AML-193 (cell line): ENCODE measurements at places on chromosomes 1 and 21.

GRCh38 chr1:146013559-146013922 lies 8.0 kb downstream of the HJV start:
- no peak for DNase-seq

GRCh38 chr1:197415221-197415620 lies 147.2 kb downstream of the CRB1 start:
- no peak for DNase-seq

- no peak for DNase-seq
Measured at GRCh38 chr1:219058891-219059820, 114.5 kb upstream of the LYPLAL1 start.

DNA sequence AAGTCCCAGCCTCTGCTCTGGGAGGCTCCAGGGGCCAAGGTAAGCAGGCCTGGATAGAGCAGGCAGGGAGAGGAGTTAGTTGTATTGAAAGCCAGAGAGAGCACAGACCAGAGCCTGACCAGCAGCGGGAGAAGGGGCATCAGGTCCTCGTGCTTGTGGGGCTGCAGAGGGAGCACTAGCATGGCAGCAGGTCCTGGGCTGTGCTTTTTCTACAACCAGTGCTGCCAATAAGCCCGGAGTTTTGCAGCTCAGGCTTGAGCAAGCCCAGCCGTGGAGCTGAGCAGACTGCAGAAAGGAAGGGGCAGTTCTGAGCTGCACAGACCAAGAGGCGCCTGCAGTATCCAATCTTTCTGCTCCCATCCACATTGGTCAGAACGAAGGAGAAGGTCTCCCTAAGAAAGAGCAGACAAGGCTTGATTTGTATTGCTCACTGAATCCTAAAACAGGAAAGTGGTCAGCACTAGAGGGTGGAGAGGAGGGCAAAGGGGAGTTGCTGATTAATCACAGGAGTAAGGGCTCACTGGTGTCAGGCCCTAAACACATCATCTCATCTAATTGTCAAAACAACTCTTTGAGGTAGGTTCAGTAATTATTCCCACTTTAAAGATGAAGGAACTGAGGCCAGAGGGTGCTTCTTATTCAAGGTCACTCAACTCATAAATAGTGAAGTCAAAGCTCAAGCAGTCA lies 2.7 kb downstream of the DENND2D start:
- peak; percentile 27 for DNase-seq

DNA sequence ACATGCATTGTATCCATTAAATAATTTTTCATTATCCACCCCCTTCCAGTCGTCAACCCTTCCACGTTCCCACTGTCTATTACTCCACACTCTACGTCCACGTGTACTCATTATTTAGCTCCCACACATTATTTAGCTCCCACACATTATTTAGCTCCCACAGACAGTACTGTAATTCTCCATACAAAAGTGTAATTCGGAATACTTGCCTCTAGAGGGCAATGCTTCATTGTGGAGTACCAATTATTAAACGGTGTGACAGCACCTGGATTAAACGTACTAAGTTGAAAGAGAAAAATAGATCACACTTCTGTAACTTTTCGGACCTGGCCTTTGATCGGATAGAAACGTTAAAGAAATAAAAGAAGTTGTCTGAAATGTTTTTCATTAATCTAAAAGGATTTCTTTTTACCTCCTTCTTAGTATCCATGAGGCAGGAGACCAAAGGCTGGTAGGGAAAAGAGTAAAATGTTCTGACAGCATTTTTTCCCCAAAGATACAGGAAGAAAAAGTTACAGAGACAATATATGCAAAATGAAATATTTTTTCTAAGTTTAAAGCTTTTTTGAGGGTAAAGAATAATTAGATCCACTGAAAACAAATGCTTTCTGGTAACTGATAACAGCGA lies 99.2 kb downstream of the LHX8 start:
- DNase-seq: peak; percentile 19

GRCh38 chr1:66168948-66169671 lies 364.8 kb upstream of the SGIP1 start:
- no peak for DNase-seq

DNA sequence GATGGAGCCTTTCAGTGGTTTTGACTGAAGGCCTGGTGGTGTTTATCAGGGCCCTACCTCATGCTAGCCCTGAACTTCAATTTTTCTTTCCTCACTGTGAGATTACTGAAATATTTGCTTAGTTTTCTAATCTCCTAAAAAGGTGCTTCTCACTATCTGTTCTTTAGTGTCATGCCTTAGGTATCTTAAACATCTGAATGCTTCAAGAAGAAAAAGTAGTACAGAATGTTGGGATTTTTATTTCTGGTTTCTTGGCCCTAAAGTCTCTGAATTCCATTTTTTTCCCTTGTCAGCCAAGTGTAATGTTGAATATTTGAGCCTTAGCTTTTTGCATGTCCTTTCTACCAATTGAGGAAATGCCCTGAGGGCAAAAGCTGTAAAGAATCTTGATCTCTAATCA lies 47.9 kb upstream of the PRKACB start:
- DNase-seq: no peak

- peak; percentile 99 for DNase-seq
Measured at GRCh38 chr1:27111626-27112573, 43.0 kb downstream of the SLC9A1 start.

GRCh38 chr1:87684713-87685205 lies 356.1 kb downstream of the LMO4 start:
- DNase-seq: no peak

DNA sequence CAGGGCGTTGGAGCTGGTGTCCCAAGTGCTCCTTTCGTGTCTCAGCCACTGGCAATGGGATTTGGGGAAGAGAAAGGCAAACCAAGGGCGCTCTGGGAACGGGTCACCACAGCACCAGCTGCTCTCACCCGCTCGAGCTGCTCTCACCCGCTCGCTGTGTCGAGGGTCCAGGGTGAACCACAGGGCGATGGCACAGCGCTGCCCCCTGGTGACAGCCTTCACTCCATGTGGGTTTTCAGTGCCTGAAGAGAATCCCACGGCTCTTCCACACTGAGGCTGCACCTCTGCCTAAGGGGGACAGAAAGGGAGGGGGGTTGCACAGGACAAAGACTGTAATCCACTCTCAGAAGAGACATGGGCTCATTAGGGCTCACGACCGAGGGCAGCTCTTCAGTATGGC lies 7.1 kb upstream of the CLDN19 start:
- no peak for DNase-seq

- DNase-seq: peak; percentile 15
Measured at GRCh38 chr1:77036560-77036959, 169.3 kb downstream of the ST6GALNAC5 start.

GRCh38 chr21:41932576-41933312 lies 21.1 kb downstream of the C2CD2 start:
- peak; percentile 25 for DNase-seq

DNA sequence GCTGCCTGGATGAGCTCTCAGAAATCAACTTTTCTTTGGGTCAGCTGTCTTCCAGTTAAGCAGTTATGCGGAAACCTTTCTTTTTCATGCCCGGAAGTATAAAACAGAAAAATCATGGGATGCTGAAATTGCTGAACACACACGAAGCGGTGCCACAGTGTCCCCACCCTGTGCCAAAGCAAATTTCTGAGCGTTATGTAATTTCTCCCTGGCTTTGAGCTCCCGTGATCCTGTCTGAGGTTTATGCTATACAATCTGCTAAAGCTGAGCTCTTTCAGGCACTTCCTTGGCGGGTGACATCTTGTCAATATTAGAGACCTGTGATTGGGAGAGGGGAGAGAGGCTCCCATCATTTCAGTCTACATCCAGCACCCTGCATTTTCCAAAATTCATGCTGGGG lies 201.7 kb downstream of the ROR1 start:
- no peak for DNase-seq

GRCh38 chr1:17665950-17666720 lies 89.0 kb upstream of the ACTL8 start:
- no peak for DNase-seq

GRCh38 chr1:109500941-109501381 lies 7.1 kb downstream of the CYB561D1 start:
- DNase-seq: no peak
